ENCODE measurements at places on chromosomes 12 and 14.

DNA sequence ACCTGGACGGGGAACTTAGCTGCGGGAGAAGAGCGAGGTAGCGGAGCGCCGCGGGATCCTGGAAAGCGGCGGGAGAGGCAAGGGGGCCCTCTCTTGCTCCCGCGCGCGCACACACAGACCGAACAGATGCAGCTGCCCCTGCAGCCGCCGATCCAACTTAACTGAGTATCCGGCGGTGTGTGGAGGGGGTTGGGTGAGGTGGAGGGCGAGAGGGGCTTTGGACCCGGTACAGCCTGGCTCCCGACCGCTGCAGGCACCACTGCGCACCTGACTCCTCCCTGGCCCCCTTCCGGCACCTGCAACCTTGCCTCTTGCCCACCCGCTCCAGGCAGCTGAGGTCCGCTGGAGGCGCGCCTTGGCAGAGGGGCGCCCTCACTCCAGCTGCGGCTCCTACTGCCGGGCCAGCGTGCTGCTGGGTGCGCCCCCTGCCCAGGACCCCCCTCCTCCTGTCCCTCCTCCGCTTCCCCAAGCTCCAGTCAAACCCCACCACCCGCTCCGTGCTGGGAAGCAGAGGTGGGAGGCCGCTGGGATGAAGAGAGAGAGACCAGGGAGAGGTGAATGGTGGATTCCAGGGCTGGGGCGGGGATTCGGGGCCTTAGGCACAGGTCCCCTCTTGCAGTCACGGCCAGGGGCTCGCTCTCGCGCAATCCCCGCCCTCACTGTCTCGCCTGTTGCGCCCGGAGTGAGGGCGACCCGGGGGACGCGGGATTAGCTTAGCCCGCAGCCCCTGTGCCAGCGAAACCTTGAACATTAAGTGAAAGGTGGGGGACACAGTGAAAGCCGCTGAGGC, 2.6 kb downstream of the DIO3 start:
- DNase-seq = no peak

DNA sequence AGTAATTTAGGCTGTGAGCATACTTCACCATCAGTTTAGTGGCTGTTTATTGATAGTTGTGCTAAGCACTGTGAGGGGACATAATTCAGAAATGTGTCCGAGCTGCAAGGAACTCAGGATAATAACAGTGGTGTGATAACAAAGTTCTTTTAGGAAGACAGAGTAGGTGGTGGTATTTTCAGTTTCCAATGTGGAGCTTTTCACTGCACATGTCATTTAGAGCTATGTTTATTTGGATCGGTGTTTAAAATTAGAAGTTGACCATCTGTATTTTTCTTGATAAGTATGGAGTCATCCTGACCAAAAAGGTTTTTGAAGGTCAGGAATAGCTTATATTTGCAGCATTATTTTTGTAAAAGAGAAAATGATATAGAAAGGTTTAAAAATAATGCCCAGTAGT, 443.5 kb downstream of the TMTC2 start:
- DNase-seq = no peak

DNA sequence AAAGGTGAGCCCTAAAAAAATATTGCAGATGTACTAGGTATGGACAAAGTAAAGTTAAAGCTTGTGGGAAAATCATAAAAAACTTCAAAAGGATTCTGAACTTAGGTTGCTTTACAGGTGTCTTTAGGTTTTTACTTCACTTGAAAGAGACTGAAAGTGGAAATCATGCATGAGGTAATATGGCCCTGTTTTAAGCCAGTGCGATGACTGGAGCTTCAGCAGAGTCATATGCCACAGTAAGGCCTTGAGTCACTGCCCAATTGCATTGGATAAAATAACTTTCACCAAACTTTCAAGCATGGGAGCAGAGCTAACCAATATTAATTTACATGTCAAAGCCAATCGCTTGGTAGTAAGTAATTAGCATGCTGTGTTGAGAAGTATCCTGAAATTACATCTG, 63.9 kb upstream of the TMEM260 start:
- no peak for DNase-seq

DNA sequence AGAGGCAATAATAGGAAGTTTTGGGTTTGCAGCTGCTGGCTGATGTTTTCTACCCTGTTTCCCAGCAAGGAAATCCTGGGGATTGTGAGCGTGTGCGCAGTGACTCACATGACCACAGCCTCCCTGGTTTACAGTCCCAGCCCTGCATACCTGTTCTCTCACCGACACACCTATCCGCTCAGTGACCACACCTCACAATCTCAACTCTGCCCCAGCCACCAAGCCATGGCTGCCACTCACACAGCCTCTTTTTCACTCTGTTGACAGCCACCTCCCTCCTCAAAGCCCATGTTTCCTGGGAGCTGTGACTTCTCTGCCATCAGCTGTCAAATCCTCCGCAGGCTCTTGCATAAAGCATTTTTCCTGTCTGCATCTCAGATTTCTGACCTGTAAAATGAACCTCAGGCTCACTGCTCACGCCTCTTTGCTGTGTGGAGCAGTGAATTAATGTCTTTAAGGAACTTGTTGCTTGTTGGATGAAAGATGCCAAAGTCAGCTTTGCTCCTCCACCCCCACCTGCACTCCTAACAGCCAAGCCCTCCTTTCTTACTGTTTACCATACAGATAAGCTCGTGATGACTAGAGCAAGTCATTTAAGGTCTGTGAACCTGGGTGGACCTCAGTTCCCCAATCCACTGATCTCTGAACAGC, 43.5 kb downstream of the B4GALNT3 start:
- DNase-seq = no peak

- no peak for DNase-seq
Observed at GRCh38 chr14:75647640-75648039, 13.0 kb downstream of the ERG28 start.

DNA sequence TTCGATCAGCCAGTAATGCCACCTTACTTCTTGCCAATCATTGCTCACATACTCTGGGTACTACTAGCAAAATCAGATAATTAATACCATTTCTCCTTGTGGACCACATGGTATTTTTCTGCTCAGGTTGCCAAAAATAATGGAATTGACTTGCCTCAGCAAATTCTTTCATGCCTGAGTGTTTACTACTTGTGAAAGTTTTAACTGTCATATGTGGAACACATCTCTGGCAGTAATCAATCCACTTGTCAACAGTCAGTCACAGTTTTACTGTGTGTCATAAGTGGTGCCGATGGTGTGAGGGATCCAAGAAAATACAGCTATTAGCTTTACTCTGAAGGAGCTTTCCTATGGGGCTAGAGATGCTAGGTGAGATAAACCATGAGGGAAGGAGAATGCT, 55.3 kb upstream of the ATF1 start:
- no peak for DNase-seq

DNA sequence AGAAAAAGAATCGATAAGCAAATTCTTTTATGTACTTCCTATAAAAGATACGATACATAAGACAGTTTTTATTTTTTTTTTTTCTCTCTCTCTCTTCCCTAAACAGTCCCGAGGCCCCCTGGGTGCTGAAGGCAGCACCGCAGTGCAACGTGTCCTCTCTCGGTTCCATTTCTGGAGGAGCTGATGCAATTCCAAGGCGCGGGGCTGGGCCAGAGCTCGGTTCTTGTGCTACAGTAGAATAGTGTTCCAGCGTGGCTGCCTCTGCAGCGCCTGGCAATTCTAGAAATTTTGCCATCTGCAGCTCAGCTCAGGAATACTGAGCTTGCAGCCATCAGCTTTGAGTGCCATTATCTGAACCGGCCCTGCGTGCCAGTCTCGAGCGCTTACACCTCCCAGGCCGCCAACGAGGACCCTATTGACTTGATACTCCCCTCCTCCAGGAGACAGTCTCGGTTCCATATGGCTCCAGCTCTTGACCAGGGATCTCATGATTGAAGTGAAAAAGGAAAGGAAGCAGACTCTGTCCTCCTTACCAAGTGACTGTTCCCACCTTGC, 630 bp downstream of the ALDH1L2 start:
- no peak for DNase-seq

All from T follicular helper cell (primary cell).